Stimulated activated CD4-positive, alpha-beta T cell treated with anti-CD3 and anti-CD28 coated beads, Interleukin-1b, Interleukin-23, amount 100 ng/mL, for 1 hour (primary cell): ENCODE measurements at places on chromosomes 2 and 18.

DNA sequence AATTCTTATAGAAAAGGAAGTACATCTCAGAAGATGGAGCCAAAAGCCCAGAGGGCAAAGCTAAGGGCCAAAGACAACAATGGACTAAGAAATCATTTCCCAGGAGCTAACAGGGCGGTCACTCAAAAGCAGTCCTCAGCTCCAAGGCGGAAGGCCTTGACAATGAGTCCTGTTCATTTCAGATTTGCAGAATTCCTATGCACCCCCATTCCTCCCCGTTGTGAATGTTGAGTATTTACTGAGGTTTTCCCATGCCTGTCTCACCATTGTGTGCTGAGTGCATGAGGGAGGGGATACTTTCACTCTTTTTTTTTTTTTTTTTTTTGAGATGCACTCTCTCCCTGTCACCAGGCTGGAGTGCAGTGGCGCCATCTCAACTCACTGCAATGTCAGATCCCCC is 18.8 kb upstream of the DTNB start:
- DNase-seq, result no peak

DNA sequence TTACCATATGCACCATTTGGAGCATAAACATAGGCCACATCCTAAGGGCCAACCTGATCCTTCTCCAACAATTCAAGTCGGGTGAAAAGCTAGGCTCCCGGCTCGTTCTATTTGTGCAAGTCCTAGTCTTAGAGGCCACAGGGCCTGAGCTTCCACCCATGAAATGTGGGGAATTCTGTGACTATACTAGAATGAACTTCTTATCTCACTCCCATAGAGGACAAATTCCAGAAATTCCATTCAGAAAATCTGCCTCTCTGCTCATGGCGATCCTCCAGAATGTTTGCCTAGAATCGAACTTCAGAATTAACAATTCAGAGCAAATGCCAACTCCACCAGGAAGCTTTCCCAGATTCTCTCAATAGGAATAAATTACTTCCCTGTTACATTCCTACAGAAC is 187.9 kb downstream of the BCL11A start:
- no peak for DNase-seq

DNA sequence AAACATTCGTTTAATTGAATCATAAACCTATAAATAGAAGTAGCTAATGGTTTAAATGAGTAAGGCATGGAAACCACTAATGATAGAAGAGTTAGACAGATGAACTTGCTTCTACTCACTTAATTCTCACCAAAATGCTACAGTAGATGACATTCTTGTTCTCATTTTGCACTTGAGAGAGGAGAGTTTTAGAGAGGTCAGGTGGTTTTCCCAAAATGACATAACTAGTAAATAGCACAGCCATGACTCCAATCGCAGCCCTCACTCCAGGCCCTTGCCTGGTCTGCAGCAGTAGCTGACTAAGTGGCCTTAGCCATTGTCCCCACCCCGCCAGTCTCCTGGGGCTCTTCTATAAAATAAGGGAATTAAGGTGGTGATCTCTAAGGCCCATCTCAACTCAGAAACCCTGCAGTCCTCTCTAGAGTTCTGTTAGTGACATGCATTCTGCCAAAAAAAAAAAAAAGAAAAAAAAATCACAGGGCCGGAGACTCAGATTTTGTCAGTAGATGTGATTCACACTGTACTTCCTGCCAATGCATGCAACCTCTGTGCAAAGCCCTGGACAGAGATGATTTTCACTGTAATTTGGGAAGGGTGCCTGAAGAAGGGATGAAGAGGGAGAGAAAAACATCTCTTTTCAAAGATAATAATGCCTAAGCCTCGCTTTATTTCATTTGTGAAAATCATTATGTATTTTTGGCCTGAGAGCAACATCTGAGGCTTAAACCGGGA is 221.8 kb downstream of the ANAPC1 start:
- no peak for DNase-seq

DNA sequence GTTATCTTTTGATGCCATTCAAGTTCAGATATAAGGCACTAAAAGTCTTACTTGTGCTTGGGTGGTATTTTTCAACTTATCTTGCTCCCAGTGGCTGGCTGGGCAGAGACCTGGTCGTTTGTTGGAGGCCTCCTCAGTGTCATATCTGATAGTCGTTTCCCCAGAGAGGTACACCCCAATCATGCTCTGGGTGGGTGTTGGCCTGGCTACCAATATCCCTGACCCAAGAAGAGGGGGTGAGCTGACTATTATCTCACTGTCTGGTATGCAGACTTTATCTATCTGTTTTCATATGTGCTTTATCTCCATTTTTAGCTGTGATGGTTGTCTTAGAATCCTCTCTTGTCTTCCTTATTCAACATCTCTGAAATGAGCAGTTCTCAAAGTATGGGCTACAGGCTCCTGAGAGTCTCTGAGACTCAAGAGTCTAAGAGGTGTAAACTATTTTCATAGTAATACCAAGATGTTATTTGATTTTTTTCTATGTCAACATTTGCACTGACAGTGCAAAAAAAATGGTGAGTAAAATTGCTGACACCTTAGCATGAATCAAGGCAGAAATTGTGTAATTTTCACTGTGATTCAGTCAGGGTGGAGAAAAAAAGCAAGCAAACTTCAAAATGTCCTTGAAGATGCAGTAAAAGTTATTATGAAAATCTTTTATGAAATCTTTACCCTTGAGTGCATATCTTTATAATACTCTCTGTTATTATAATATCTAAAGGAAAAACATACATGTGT is 12.3 kb upstream of the PLEK start:
- DNase-seq, result no peak

DNA sequence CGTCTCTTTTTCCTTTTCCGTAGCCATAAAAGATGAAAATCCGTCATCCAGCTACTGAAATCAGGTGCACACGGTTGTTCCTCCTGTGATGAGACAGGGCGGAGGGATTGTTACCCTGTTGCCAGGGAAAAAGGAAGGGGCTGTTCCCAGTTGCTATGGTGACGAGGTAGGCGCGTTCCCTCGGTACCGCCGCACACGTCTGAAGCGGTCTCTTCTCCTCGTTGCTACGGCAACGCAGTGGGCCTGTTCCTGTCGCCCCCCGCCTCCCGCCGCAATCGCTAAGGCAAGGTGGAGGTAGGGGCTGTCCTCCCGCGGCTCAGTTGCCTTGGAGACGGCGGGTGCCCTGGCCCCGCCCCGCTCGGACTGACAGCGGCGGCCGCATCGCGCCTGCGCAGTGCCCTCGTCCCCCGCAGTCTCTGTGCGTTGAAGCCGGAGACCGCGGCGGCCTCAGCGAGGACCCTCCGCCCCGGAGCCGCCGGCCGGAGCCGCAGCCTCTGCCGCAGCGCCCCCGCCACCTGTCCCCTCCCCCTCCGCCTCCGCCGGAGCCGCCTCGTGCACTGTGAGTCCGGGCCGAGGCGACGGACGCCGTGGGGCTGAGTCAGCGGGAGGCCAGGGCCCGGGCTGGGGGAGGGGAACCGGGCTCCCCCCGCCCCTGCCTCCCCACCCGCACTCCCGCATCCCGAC is at the start of gene MAPRE3:
TSS of gene MAPRE3 (plus strand) at position 394 of the 684 bp plus-strand sequence. CDS start 51,582 bp downstream, outside the sequence.
- DNase-seq, result peak; percentile 51

- DNase-seq, result no peak
These were observed 3.0 kb upstream of the ASPRV1 start for GRCh38 chr2:69964353-69964841.

- DNase-seq, result no peak
These were observed 246.9 kb downstream of the ACKR3 start for GRCh38 chr2:236816197-236817170.

- no peak for DNase-seq
These were observed 59.1 kb downstream of the CABLES1 start for GRCh38 chr18:23194155-23194996.

DNA sequence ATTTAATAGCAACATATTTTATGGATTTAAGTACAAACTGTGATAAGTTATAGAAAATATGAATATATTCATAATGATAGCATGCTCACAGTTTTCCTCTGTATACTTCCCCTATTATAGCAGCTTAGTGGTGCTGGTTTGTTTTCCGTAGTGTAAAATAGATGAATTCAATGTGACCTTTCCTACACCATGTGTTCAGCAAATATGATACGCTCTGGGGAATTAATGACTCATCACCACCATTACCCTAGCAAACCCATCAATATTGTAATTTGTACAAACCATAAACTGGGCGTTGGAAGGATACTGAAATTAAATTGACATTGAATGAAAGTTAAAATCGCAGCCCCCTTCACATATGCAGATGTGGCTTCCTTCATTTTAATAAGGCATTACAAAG is 58.7 kb upstream of the CDH19 start:
- no peak for DNase-seq

- no peak for DNase-seq
These were observed 104.7 kb downstream of the GPR39 start for GRCh38 chr2:132521341-132521740.

DNA sequence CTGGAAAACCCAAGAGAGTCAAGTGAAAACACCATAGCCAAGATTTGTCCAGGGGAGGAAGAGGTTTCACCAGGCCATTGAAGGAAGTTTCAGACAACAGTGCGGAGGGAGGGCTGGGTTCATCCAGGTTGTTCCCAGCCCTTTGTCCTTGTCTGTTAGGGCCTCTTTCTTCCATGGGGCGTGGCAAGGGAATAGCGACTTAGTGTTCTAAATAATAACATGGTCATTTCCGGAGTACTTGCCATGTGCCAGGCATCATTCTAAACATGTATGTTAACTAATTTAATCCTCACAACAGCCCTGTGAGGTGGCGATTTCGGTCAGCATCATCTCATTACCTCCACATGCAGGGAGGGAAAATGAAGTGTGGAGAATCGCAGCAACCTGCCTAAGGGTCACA is 77.3 kb downstream of the TCF7L1 start:
- DNase-seq, result no peak

DNA sequence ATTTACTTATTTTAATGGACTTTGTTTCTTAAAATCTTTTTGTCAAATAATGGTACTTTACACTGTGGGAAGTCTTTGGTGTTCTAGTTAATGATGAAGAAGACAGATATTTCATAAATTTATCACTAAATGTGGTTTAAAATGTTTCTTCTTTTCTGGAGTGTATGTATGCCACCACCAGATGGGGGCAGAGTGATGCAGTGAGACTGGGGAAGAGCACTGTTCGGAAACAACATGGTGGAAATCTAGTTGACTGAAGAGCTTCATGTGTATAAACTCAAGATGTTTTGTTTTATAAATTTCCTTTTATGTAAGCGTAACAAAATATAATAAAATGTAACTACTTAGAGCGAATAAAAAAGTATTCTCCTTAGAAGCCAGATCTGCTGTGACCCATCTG is 195.1 kb downstream of the KCNE4 start:
- DNase-seq, result no peak

DNA sequence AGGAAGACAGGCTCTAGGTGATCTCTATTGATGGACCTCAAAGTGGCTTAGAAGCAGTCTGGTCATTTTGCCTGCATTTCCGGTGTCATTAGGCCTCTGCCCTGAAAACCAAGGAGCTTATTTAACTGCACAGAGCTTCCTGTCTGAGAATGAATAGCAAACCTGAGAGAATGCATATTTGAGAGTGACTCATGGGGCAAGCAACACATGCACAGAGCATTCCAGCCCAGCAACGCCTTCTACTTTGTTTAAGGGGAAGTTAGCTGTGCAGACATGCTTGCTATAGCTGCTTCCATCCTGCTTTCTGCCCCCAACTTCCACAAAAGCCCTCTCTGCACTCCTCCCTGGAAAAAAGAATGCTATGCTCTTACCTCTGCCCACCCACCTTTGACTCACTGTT is 232.8 kb downstream of the GRB14 start:
- no peak for DNase-seq

GRCh38 chr2:27903018-27903417 is 12.5 kb downstream of the BABAM2 start:
- no peak for DNase-seq

GRCh38 chr2:102193074-102193473 is 6.3 kb downstream of the IL1RL2 start:
- DNase-seq, result no peak

DNA sequence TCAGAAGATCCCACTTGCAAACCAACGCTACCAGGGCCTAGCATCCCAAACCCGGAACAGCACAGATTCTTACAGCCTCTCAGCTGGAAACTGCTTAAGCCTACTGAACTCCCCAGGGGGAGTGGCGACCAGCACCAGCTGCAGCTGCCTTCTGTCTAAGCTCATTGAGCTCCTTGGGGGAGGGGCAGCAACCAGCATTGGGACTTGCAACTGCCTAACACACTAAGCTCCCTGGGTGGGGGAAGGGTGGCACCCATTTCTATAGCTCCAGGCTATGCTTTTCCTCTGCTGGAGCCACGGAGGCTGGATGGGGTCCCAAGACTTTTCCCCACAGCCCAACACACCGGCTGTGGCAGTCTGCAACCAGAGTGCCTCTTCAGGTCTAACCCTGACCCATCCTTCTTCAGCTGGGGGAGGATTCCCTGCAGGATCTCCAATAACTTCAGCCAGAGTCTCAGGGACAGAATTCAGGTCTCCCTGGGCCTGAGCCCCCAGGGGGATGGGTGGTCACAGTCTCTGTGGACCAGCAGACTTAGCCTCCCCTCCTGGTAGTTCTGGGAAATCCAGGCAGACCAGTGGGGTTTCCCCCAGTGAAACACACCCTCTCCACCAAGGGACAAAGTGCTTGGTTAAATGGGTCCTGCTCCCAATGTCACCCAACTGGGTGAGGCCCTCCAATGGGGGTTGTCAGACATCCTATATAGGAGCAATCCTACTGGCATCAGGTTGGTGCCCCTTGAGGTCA is 45.9 kb upstream of the ITGA4 start:
- DNase-seq, result no peak

GRCh38 chr18:44696892-44697291 is 16.2 kb downstream of the SETBP1 start:
- no peak for DNase-seq

DNA sequence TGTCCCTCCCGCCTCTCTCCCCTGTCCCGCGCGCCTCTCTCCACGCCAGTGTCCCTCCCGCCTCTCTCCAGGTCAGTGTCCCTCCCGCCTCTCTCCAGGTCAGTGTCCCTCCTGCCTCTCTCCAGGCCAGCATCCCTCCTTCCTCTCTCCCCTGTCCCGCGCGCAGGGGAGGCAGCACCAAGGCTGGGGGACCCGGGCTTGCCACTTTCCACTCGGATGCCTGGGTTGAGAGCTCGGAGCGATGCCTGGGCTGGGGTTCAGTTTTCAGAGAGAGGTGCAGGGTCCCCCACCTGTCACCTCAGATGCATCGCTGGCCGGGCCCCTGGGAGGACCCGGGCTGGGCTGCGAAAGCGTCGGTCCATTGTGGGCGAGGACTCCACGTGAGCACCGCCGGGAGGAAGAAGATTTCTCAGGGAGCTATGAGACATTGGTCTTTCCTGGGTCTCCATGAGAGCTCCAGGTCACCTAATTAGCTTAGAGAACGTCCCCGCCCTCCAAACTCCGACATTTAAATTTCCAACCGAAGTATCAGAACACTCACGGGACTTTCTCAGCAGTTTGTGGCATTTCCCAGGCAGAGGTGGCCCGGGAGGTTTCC is 2.1 kb downstream of the FBLN7 start:
- no peak for DNase-seq

- DNase-seq, result no peak
These were observed 102.9 kb upstream of the RAB6C start for GRCh38 chr2:129876541-129876940.

DNA sequence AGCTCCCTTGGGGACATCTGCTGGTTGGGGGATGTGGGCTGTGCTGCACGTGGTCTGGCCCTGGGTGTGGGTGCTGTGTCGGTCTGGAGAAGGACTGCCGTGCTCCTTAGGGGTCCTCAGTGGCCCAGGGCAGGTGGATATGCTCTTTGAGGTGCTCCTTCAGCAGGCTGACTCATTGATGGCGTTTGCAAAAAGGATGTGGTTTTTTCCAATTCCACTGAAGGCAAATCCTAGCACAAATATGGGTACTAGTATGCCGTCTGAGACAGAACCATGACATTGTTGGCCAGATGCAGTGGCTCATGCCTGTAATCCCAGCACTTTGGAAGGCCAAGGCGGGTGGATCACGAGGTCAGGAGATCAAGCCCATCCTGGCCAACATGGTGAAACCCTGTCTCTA is 3.3 kb downstream of the PPP1R7 start:
- no peak for DNase-seq

- DNase-seq, result no peak
These were observed 85.9 kb downstream of the FANCL start for GRCh38 chr2:58155160-58155778.
